DND-41 (cell line): ENCODE measurements at places on chromosomes 2 and 18.
A peak's percentile ranks its signal among the peaks of the same experiment; 100 is the strongest.

DNA sequence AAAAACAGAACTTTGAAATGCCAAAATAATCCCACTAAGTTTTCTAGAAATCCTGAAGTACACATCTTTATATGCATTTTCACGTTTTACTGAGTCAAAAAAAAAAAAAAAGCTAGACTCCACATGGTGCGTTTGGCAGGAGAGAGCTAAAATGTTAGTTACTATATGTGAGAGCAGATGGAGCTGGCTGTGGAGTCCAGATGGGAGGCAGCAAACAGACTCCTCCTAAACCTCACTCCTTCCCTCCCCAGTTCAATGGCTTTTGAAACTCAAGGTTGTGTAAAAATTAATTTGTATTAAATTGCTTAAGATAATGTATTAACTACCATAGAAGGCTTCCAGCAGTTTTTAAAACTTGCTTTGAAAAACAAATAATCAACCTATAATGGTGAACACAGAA is 248.8 kb downstream of the AGPS start:
- DNase-seq = no peak

- no peak for DNase-seq
Observed at GRCh38 chr18:45650321-45650720, 35.0 kb downstream of the SLC14A2 start.

DNA sequence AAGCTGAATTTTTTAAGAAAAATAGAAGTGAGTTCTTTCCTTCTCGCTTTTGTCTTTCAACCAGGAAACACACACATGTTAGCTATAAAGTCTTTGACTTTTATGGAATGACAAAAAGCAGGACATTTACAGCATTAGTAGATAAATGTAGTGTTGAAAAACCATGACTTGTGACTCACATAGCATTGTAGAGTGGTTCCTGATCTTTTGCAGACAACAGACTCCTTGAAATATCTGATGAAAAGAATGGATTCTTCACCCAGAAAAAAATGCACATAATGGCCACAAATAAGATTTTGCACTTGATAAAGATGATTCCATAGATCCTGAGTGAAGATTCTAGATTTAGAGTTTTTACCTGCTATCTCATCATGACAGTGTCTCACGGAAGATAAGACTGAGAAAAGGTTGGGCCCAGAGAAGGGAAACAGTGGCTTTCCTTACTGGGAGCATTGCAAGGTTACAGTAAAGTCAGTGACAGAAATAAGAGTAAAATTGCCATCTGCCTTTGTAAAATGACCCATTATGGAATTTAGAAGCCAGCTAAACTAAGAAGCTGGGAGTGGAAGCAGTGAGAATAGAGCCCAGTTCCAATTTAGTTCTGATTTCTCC is 14.0 kb downstream of the SMARCAL1 start:
- no peak for DNase-seq

- DNase-seq = peak; percentile 47
Observed at GRCh38 chr2:64143169-64144056, 807 bp downstream of the PELI1 start.

DNA sequence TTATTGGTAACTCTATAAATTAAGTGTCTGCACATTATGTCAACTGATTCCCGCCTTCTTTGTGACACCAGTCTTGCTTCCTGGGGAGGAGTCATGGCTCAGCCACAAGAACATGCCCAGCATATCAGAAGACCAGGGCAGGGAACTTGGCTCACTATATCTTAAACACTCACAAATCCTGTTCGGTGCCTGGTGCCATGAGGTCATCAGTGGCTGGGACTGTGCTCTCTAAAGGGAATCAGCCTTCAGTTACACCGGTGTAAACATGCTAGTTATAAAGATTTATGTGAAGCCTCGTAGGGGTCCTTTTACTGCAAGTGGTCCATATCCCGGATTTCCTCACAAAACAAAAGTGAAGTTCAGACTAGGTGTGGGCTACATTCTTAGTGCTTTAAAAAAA is 73.1 kb upstream of the ZNF521 start:
- DNase-seq = no peak

- DNase-seq = no peak
Observed at GRCh38 chr2:118604811-118605210, 242.6 kb downstream of the EN1 start.

- DNase-seq = no peak
Observed at GRCh38 chr18:74290021-74290420, 1.7 kb downstream of the CYB5A start.

GRCh38 chr2:180061085-180061484 is 54.0 kb upstream of the CWC22 start:
- DNase-seq = no peak

DNA sequence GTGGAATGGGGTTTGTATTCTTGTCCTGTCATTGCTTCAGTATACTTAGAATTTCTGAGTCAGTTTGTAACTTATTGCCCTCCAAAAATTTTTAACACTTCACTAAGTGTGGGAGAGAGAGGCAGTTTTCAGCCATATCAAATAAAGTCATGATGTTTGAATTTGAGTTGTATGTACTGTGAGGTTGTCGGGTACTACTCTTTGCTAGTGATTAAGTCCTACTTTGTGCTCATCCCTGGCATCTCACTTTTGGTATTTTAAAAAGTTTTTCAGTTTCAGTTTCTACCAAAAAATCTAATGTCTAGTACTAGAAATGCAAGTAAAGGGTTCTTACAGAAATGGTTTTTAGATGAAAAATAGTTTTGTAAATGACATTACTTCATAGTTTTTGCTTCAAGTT is 40.7 kb downstream of the EIF5B start:
- no peak for DNase-seq

GRCh38 chr2:146370826-146371225 is 1474.0 kb upstream of the ACVR2A start:
- no peak for DNase-seq

GRCh38 chr2:216666461-216667233 is 28.7 kb downstream of the IGFBP5 start:
- peak; percentile 83 for DNase-seq

- DNase-seq = no peak
Observed at GRCh38 chr2:75177427-75177826, 21.9 kb downstream of the TACR1 start.

GRCh38 chr2:135676031-135676430 is 65.6 kb upstream of the UBXN4 start:
- DNase-seq = no peak
